Muscle of arm (tissue), 14 donors: ENCODE measurements at places on chromosomes 5 and 9.

DNA sequence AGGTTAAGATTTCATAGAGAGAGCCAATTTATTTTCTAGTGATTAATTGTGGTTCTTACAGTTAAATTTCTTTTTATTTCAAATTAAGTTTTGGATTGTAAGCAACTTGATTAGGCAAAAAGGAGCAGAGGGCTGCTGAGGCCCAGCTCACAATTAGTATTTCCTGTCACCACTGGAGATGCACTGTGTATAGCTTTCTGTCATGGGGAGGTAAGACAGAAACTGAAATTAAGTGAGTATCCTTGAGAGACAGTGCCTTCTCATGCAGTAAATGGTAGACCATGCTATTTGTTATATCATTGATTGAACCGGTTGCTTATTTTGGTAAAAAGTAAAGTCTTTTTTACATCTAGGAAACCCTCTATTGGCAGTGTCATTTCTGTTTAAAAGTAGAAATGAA lies 190.7 kb downstream of the CCDC171 start:
- DNase-seq: no peak

GRCh38 chr9:34685591-34685990 lies 5.5 kb downstream of the CCL19 start:
- DNase-seq: no peak

DNA sequence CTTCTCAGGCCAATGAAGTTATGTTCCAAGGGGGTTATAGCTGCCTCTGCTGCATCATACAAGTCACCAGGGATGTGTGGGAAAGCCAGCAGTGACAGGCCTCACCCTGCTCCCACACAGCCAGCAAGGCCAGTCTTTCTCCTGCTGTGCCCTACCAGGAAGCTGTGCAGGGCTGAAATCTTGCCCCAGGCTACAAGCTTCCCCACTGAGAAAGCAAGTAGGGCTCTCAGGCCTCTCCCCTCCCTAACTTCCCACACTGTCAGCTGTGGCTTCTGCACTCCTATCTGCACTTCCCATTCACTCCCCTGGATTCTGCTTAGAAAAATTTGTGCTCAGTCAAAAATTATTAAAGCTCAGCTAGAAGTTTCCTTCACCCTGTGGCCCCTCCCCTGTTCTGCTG lies 611.2 kb upstream of the ZNF608 start:
- no peak for DNase-seq

DNA sequence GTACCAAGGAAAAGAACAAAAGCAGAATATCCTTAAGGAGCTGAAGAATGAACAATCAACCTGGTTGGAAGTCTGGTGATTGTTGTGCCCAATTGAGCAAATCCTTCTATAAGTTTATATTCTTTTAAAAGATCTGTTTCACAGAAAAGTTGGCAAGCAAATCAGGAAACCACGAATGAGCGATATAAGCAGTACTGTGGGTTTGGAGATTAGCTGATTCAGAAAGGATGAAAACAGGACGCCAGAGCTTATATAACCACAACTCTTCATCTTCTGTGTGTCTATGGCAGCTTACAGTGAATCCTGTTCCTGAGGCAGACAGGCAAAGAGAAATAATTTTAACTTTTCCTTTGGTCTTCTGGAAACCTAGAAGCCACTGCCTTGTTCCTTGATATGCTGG lies 61.7 kb downstream of the SLC38A9 start:
- no peak for DNase-seq

DNA sequence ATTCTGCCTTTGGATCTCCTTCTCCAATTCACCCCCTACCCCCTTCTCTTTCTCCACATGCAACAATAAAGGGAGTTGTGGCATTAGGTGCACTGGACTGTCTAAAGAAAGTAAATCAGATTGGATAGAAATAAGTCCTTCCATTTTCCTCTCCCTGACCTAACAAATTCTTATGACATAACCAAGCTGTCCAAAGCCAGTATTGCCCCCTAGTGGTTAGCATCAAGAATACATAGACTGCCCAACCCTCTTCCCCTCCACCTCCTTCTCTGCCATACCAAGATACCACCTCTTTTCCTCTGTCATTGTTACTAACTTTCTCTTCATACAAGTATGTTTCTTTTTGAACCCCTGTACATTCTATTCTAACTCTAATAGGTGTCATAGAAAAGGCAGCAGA lies 45.7 kb downstream of the PPARGC1B start:
- no peak for DNase-seq

- no peak for DNase-seq
These were observed 83.2 kb upstream of the NUDT12 start for GRCh38 chr5:103645816-103646215.

- DNase-seq: no peak
These were observed 1098.6 kb downstream of the TAF11L14 start for GRCh38 chr5:18732556-18733479.

DNA sequence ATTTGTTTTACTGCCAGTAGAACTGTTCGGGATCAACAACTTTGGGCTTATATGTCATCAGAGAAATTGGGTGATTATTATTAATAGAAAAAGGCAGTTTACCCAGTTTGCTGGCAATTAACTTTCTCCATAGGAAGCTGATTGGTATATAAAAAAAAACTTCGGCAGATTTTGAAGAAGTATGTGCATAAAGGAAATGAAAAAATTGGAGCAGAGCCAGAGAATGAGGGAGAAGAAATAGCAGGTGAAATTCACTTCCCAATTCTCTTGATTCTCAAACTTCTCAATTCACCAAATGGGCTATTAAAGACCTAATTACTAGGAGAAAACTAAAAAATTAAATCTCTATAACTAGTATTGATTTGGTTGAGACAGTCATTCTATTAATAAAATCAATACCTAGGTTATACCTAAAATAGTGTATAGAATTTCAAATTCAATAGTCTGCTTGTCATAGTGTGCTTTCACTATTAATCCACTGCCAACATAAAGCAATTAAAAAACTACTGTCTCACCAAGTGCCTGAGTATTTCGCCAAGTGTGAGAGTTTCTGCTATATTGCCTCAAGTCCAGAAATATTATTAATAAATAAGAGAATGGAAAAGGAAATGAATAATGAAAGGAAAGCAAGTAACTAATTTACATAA lies 47.5 kb downstream of the STX17 start:
- no peak for DNase-seq

DNA sequence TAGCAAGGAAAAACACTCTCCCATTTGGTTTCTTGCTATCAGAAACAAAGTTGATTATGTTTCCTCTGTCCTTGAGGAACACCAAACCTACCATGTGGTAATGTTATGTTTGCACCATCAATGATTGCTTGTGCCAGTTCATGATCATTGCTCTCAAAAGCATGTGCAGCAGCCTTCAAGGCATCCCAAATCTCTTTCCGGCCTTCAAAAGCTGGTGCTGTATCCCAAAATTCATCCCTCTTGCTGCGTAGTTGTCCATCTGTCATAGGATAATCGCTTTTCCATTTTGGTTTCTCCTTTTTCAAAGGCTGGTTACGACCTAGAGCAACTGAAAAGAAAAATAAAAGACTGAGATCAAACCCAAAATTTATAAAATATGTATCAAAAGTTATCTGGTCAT lies 40.1 kb downstream of the EFCAB9 start:
- DNase-seq: no peak

DNA sequence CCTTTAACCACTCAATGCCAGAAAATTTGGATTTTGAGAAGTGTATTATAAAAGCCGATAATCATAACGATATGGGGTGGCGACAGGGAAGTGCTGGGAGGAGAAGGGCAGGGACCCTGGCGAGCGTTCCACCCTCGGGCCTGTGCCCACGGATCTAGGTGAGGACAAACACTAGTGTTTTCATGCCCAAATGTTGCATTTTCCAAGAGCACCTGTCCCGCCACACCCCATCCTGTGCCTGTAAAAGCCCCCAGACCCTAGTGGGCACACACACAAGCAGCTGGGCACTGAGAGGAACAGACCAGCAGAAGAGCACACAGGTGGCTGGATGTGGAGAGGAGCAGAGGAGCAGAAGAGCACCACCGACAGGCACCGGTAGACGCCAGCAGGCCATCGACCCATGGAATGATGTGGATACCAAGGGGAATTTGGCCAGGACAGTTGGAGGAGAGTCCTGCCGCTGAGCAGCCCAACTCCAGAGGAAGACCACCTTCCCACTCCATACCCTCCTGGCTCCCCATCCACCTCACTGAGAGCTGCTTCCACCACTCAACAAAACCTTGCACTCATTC lies 315.0 kb downstream of the EDIL3 start:
- no peak for DNase-seq

- DNase-seq: no peak
These were observed 151.0 kb downstream of the FER start for GRCh38 chr5:108898707-108899106.

GRCh38 chr5:173229966-173230689 lies 4.9 kb downstream of the NKX2-5 start:
- DNase-seq: no peak

- peak; percentile 72 for DNase-seq
These were observed 790 bp downstream of the PHF19 start for GRCh38 chr9:120875954-120876841.

- no peak for DNase-seq
These were observed 1.5 kb downstream of the SPDL1 start for GRCh38 chr5:169584998-169585451.

DNA sequence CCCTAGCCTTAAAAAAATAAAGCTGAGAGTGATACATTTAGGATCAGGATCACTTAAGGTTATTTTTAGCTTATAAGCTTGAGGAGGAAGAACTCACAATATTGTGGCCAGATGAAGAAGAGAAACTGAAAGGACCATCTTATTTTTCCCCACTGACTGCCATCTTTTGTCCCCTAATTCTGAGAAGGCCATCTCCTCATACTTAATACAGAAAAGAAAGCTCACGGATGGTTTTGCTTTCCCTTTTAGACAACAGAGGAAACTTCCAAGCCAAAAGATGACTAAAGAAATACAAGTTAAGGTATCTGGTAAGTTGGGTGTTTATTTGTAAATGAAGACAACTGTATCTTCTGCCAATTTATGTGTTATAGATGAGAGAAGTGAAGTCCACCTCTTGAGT lies 36.4 kb downstream of the ERAP1 start:
- DNase-seq: no peak

DNA sequence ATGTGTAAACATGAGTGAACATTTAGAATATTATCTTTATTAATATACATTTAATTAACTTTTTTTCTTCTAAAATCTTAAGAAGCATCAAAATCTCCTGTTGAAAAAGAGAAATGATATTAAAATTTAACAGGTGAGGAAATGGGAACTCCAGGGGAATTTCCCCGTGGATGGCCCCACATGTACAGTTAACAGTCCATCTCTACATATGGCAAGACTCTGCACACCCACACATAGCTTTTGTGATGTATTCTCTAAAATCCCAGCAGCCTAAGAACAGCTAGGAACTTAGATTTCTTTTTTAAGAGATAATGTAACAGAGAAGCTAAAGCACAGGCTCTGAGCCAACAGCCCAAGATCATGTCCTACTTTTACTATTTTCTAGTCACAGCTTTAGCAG lies 556.3 kb upstream of the RGMB start:
- DNase-seq: no peak

DNA sequence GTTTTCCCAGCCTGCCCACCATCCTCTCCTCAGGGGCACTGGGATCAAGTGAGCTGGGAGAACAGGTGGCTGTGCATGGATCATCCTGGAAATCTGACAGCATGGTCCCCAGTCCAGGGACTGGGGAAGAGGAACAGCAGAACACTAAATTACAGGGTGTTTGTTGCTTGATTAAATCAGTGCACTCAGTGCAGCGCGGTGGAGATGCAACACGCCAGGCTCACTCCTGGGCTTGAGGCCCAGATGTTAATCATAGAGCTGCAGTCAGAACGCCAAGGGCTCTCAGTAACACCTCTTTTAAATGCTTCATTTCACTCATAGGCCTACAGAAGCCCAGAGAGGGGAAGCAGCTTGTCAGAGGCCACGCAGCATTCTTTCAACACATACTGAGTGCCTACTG lies 14.2 kb upstream of the LARP1 start:
- no peak for DNase-seq

DNA sequence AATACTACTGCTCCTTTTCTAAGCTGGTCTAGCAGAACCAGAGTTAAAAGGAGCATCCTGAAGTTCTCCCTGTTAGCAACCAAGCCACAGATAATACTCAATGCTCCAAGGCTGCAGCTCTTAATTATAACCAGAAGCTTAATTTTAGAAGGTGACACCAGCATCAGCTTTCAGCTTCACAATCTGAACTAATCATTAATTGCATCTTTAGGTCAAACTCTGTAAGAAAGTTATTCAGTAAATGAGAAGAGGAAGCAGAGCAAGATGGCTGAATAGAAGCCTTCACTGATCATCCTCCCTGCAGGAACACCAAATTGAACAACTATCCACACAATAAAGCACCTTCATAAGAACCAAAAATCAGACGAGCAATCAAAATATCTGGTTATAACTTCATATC lies 38.5 kb downstream of the APBA1 start:
- DNase-seq: no peak

DNA sequence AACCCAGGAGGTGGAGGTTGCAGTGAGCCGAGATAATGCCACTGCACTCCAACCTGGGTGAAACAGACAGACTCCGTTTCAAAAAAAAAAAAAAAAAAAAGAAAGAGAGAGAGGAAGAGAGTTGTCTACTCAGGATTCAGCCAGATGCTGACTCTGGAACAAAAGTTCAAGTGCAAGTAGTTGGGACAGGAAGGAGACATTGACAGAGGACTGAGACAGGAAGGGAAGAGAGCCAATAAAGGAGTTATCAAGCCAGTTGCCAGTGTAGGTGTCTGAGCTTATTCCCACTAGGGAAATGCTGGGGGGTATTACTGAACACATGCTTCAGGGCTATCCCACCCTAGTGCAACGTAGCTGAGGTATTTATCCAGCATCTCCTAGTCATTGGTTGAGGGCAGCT lies 147.7 kb upstream of the SLC1A3 start:
- no peak for DNase-seq

GRCh38 chr9:115412656-115413055 lies 294.7 kb upstream of the TNC start:
- DNase-seq: no peak

- no peak for DNase-seq
These were observed 10.9 kb downstream of the SEC24A start for GRCh38 chr5:134659456-134659855.

DNA sequence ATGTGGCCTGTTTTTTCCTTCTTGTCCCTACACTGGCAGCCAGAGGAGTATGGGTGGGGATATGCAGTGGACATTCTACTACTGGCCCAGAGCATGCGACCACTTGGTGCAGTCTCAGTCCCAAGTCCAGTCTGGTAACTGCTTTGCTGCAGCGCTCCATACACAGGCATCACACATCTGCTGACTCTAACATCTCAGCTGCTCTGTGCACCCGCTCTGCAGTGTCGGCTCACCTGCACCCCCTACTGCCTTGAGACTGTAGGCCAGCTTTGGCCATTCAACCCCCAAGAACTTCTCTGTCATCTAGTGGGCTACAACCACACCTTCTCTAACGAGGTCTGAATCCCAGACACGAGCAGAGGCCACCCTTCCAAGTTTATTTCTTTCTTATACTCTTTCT lies 46.4 kb upstream of the SLCO6A1 start:
- no peak for DNase-seq

DNA sequence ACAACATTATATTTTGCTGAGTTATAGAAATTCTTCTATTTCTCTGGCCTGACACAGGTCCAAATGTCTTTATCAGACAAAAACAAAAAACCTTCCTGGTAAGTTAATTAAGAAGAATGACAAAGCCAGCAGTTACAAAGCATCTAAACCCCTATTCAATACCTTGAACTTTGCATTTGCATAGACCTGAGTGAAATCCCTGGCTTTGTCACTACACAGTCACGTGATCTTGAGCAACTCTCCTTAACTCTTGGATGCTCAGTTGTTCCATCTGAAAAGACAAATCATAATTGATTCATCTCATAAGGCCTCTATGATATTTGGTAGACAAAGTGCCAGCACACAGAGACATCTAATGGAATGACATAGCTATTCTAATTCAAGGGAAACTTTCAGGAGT lies 166.6 kb upstream of the PPP1R2B start:
- no peak for DNase-seq
